ENCODE measurements at places on chromosomes 6 and 20.

DNA sequence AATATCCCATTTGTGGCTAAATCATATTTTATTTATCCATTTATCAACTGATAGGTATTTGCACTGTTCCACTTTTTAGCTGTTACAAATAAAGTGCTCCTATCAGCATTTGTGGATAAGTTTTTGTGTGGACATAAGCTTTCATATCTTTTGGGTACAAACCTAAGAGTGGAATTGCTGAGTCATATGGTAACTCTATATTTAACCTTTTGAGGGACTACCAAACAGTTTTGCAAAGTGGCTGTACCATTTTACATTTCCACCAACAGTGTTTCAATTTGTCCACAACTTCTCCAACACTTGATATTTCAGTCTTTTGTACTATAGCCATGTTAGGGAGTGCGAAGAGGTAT is 23.6 kb upstream of the ECHDC1 start:
- DNase-seq = no peak

DNA sequence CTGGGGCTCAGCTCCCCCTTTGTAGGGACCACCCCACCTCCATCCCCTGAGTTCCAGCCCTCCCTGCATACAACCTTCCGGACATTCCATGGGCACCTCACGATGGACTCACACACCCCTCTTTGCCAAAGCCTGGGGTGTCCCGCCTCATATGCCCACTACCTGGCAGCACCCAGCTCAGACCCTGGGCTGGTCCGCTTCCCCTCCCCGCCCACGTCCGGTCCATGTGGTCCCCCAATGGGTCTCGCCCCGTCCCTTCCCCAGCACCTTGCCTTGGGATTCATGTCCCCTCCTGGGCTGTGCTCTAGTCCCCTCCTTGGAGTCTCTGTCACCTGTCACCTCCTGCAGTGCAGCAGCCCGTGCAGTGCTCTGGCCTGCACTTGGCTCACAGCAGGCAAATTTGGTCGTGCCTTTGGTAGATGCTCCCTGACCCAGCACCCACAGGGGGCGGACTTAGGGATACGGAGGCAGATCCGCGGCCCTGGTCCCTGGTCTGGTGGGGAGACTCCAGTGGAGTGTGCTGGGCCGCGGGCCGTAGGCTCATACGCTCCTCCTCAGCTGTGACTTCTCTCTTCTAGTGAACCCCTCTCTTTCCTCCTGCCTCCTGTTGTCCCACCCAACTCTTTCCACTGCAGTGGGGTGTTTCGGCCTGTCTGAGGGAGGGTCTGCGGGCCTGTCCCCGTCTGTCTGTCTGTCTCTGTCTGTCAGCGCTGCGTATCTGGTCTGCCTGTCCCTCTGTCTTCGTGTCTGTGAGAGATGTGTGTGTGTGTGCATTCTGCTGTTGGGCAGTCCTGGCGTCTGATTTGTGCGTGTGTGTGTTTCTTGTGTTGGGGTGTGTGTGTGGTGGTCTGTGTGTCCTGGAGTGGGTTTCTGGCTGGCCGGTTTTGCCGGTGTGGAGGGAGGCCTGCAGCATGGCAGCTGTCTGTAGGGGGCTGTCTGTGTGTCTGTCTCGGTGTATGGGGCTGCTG is 69.5 kb downstream of the SRC start:
- no peak for DNase-seq

DNA sequence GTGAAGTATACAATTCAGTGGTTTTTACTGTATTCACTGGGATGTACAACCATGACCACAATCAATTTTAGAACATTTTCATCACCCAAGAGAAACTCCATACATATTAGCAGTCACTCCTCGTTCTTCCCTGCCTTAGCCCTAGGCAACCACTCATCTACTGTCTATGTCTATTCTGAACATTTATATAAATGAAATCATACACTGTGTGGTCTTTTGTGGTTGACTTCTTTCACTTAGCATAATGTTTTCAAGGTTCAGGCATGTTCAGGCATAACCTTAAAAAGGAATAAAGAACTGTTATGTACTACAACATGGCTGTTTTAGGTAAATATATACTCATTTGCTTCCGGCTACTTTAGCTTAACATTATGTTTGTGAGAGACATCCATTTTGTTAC is 37.3 kb downstream of the BLTP3A start:
- DNase-seq = no peak

GRCh38 chr20:54231036-54231435 is 23.1 kb downstream of the PFDN4 start:
- DNase-seq = no peak

DNA sequence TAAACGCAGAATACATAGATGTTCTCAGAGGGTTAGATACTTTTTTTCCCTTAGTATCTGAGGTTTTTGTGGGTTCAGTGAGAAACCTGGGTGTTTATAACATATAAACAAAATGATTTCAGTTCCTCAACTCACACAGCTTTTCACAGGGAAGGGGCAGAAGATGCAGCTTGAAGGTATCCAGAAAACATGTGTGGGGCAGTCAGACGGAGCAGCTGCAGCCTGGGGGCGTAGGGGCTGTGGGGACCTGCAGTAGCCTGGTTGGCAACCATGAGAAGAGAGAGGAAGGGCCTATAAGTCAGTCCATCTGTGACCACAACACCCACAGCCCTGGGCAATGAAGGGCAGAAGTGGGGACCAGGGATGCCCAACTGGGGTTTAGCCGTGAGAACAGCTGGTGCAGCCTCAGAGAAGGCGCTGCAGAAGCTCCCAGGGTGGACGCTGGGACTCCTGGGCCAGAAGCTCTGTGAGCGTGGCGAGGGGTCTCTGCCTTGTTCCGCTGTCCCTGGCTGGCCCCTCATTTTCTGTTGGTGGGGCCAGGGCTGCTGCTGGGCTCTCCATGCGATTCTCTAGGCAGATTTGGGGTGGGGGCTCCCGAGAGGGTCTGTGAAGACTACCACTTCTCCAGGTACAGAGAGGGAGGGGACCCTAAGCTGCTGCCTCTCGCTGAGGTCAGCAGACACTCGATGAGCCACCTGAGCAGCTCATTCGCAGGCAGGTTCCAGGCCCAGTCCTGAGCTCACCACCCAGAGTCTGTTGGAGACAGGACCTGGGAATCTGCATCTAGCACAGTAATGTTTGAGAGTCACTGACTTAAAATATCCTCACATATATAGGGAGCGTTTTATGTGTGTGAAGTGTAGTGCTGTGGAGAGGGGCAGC is 181.2 kb downstream of the ZDHHC14 start:
- no peak for DNase-seq

DNA sequence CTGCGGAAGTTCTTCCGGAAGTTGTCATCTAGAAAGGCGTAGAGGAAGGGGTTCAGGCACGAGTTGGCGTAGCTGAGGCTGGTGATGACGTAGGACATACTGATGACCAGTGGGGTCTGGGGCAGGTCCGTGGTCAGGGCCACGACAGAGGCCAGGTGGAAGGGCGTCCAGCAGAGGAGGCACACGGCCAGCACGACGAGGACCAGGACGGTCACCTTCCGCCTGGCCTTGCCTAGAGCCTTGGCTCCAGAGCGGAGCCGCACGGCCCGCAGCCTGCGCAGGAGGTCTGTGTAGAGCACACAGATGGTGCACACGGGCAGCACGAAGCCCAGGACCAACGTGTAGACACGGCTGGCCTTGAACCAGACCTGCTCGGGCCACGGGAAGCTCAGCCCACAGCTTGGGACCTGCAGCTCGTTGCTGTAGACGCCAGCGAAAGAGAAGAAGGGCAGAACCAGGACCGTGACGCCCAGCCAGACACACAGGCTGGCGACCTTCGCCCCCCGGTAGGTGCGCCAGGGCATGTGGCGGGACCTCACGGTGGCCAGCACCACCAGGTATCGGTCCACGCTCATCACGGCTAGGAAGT is 1.4 kb downstream of the NPBWR2 start:
- no peak for DNase-seq

GRCh38 chr6:99016355-99016754 is 68.6 kb upstream of the FBXL4 start:
- no peak for DNase-seq

- no peak for DNase-seq
Measured at GRCh38 chr20:57393321-57394120, 2.3 kb downstream of the RBM38 start.

- DNase-seq = no peak
Measured at GRCh38 chr6:37104824-37105147, 65.2 kb upstream of the PIM1 start.

DNA sequence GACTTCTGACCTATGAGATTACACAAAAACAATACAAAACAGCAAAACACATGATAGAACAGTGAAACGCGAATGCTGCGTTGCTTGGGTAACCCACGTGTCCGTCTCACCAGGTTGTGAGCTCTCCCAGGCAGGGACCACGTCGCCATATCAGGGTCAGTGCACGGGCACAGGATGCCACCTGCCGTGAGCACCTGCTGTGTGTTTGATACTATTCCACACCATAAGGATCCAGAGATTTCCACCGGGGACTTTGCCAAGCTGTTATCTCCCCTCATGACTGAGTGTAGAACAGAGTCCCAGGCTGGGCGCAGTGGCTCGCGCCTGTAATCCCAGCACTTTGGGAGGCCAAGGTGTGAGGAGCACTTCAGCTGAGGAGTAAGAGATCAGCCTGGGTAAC is 288.0 kb downstream of the BMP7 start:
- no peak for DNase-seq

DNA sequence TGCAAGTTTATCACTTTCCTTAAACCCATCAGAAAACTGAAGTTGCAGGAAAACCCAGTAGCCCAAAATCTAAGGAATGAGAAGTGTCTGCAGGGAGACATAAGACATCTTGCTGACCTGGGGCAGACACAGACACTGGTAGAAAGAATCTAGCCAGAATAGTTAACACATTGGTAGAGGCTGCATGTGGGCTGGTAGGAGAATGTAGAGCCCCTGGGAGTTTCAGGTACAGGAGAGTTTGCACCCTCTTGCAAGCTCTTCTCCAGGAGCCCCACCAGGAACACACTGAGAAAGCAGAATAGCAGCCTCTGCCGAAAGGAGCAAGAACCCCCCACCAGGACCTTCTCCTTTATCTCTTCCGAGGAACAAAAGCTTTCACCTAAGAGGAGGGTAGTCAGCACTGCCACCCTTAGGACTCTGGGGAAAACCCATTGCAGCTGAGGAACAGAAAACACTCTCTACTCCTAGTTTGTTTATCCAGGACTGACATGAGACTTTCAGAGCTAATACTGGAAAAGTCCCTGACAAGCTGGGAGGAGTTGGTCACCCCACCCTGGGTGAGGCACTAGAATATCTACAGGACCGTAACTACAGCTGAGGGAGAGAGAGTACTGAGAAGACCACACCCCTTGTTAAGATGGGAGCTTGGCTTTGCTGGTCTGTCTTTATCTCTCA is 10.5 kb upstream of the OGFRL1 start:
- no peak for DNase-seq

DNA sequence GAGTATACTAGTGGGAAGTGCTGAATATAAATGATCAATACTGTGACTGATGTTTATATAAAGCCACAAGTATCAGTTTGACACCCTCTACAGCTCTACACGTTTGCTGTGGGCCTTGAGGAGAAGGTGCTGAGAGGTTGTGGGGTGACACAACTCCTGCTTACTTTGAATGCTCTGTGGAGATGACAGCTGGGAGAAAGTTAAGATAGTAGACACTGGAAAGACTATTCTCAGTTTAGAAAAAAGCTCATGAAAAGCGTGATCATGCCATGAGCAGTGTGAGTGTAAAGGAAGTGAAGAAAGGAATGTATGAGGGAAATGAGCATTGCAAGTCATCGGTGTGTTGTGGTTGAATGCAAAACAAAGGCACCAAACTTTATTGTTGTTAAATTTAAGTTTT is 215.8 kb downstream of the UTRN start:
- DNase-seq = no peak

- DNase-seq = no peak
Measured at GRCh38 chr6:150659046-150659763, 59.5 kb downstream of the PLEKHG1 start.

DNA sequence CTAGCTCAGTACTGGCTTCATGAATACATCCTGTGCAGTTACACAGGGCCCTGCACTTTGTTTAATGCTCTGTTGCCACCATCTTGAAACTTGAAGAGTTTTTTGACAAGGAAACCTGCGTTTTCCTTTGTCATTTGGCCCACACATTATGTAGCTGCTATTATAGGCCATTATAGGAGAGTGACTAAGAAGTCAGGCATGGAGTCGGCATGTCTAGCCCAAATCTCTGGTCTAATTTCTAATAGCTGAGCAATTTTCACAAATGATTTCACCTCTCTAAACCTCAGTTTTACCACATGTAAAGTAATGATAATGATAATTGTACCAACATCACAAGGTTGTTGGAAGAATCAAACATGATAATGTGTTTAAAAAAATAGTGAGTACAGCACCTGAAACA is 67.1 kb upstream of the MYLIP start:
- no peak for DNase-seq

- DNase-seq = no peak
Measured at GRCh38 chr6:15401120-15401519, 155.3 kb downstream of the JARID2 start.

DNA sequence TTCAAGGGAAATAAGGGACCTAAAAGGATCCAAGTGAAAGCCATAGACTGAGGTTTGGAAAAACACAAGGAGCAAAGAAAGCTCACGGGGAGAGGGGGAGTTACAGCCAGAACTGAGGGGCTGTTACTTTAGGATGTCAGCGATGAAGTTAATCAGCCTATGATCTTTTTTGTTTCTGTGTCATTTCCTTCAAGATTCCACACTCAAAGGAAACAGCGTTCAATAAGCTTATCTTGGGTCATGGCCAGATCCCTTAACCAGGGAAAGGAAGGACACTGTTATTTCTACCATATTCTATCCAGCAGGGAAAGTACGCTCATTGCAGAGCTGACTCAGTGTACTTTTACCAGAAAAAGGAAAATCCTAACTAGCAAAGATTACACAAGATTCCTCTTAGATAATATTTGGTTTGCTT is 132.8 kb downstream of the PFDN4 start:
- no peak for DNase-seq

GRCh38 chr20:52972965-52973819 is 1.0 kb downstream of the TSHZ2 start:
- no peak for DNase-seq

DNA sequence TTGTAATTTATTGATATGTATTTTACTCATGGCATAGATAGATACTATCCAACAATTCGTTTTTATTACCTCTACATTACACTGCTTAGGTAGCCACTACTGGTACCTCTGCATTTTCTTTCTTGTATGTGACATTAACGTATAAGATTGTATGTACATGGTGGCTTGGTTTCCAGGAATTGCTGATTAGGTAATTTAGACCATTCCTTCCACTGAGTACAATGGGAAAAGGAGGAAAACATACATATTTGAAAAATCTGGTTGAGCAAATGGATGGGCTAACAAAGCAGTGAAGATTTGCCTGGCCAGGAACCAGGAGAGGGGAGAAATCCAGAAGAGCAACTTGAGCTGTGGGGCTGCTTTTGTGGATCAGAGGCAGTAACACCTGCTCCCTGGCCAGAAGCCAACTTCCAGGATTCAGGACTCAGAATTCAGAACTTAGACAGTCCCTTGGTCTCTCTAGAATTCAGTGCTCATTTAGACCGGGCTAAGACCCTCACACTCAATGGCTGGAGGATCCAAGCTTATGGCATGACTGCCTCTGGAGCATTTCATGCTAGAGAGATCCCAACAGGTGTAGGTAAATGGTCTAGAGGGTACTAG is 17.9 kb upstream of the MICB start:
- no peak for DNase-seq

- no peak for DNase-seq
Measured at GRCh38 chr6:36662827-36663256, 15.7 kb upstream of the CDKN1A start.

- no peak for DNase-seq
Measured at GRCh38 chr20:63315731-63316491, 22.9 kb downstream of the COL20A1 start.

GRCh38 chr6:69719602-69720193 is 77.1 kb downstream of the LMBRD1 start:
- DNase-seq = no peak

Measured in NT2/D1 (cell line).